MCF 10A (cell line): ENCODE measurements at places on chromosomes 6 and 20. TPM values are rescaled to one million over a fixed set of nuclear protein-coding genes. Genes with fewer than 3 reads are reported as not detected.

The OR2H1 gene
- total RNA-seq: not detected in 2 replicates

The MOG gene
- not detected in 2 replicates for total RNA-seq

The CRIP3 gene
- total RNA-seq: not detected in 2 replicates

The CALHM5 gene
- not detected in 2 replicates for total RNA-seq

The RSPO4 gene
- total RNA-seq: not detected in 2 replicates

The SEL1L2 gene
- not detected in 2 replicates for total RNA-seq

The LPA gene
- total RNA-seq: not detected in 2 replicates

The SERPINB6 gene
- total RNA-seq: 68.5 and 75.6 TPM in 2 replicates

The RBM24 gene
- not detected in 2 replicates for total RNA-seq

The SLC17A2 gene
- total RNA-seq: not detected in 2 replicates

The HLA-A gene
- 139 and 217 TPM in 2 replicates for total RNA-seq

The IL22RA2 gene
- total RNA-seq: not detected in 2 replicates

The CAPN11 gene
- not detected in 2 replicates for total RNA-seq

The BPI gene
- total RNA-seq: not detected in 2 replicates

The BPIFB2 gene
- not detected in 2 replicates for total RNA-seq

The GLP1R gene
- not detected in 2 replicates for total RNA-seq

The ANKRD66 gene
- total RNA-seq: not detected in 2 replicates

The NKAPL gene
- not detected in 2 replicates for total RNA-seq

The FITM2 gene
- 7.2 and 8.1 TPM in 2 replicates for total RNA-seq

The PPP1R3G gene
- total RNA-seq: 0.07 TPM in 2 replicates

The AIF1 gene
- total RNA-seq: not detected in 2 replicates

The SLC35D3 gene
- not detected in 2 replicates for total RNA-seq

The PDYN gene
- not detected in 2 replicates for total RNA-seq
